ENCODE measurements at places on chromosomes 6 and 20.

DNA sequence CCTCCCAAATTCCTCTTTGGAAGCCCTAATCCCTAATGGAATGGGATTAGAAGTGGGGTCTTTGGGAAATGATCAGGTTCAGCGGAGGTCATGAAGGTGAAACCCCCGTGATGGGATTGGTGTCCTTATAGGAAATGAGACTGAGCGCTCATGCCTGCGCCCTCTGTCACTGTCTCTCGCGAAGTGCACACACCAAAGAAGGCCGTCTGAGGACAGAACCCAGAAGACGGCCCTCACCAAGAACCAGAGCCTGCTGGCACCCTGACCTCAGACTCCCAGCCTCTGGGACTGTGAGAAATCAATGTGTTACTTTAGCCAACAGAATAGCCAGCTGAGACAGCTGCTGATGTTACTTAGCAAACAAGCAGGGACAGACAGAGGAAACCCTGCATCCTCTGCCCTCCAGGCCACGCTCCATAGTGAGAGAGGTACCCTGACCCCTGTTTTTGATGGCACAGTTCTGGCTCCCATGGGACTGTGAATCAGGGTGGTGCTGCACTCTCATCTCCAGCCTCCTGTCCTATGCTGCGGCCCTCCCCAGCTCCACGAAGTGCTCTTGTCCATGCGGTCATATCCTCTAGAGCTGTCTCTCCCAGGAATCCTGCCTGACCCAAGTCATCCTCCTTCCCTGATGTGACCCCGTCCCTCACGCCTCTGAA lies 369.3 kb downstream of the ZFAND3 start:
- no peak for DNase-seq

GRCh38 chr20:6831461-6831860 lies 64.0 kb downstream of the BMP2 start:
- DNase-seq: no peak

DNA sequence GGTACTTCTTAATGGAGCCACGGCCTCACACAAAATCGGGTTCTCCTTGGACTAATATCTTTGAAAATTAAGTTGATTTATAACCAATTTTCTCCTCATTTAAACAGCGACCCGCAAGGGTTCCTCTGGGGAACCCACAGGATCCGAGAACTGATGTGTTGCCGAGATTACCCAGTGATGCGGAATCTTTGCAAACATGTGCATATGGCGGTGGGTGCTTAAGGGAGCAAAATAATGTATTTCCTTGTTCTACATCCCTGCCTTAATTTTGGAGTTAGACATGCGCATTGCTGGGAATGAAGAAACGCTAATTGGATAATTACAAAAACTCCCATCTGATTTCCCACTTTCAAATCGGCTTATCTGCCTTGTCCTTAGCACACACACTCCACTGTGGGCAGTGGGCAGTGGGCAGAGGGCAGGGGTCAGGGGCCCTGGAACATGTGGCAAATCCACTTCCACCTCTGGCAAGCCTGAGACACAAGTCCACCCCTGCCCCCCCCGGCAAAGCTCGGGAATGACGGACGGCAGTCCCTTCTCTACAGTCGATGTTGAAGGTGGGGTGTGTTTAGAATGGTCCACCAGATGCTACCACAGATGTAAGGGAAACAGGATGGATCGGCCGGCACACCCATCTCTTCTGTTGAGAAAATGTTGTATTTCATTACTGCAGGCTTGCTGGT lies 137.4 kb upstream of the CDH4 start:
- no peak for DNase-seq

DNA sequence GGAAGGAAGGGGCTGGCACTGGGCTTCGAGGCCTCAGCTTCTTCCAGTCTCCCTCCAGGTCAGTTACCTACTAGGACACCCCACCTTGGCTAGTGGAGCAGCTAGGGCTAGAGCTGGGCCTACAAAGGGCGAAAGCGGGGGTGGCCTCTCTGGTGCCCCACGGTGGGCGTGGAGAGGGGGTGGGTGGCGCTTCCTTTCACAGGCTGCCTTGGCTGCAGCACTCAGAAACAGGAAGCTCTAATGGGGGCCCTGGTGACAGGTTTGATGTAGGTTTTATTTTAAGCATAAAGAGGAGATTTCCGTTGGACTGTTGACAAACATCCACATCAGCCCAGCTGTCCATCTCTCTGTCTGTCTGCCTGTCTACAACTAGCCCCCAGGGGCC lies 13.4 kb downstream of the FAM110A start:
- no peak for DNase-seq

DNA sequence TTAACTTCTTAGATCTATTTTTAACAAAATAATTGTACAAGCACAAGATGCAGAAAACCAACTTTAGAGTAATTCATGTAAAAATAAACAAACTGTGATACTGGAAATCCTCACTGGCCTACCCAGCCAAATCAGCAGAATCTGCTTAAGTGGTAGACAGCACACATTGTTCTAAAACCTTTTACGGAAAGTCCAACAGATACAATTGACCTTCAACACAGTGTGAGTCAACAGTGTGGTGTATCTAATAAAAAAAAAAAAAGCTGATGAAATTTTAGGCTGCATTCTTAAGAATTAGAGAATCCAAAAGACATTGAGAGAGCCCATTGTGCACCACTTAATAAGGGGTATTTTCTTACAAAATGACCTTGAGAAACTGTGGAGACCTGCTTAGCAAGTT lies 174.5 kb downstream of the COL21A1 start:
- DNase-seq: no peak

- DNase-seq: no peak
These were observed 19.8 kb upstream of the TREM1 start for GRCh38 chr6:41306187-41306854.

DNA sequence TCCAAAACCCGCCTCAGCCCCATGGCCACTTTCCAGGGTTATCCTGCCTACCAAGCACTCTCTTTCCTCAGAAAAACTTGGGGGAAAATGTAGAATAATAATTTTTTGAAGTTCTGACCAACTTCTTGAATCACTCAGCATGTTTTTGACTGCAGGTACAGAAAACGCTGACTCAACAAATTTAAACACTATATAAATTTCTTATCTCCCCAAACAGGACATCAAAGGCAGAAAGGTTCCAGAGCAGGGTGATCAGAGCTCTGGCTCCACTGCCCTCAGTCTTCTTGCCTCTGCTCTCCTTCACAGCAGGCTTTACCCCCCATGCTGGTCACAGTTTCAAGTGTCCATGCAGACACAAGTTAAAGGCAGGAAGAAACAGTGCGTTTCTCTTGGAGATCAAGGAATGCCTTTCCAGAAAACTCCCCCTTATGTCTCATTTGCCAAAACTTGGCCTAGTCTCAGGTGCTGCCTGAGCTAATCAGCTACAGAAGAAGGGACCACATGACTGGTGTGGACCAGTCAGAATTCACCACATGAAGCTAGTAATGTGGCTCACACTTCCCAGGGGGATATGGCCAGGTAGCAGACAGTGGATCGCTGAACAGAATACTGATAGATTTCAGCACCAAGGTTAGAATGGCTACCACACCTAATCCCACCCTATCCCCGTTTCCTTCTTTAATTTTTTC lies 24.4 kb upstream of the SLC17A3 start:
- no peak for DNase-seq

GRCh38 chr6:152110886-152111820 lies 303.7 kb downstream of the ESR1 start:
- DNase-seq: peak; percentile 89

DNA sequence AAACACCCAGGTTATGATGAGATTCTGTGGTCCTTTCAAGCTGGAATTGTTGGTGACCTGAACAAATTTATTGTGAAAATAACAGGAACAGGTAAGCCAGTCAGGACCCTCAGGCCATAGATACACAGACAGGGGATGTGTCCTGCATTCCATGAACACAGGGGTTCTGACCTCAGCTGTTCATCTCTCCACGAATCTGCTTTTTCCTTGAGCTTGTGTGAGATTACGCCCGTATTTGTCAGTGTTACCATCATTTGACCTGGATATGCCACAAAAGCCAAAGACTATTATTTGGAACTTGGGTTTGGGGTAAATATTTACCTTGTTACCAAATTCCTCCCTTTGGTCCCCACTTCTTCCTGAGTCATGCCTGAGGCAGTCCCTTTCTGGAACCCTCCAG lies 288.9 kb downstream of the PREX1 start:
- DNase-seq: no peak

- no peak for DNase-seq
These were observed 20.8 kb upstream of the SLCO4A1 start for GRCh38 chr20:62621251-62622110.

DNA sequence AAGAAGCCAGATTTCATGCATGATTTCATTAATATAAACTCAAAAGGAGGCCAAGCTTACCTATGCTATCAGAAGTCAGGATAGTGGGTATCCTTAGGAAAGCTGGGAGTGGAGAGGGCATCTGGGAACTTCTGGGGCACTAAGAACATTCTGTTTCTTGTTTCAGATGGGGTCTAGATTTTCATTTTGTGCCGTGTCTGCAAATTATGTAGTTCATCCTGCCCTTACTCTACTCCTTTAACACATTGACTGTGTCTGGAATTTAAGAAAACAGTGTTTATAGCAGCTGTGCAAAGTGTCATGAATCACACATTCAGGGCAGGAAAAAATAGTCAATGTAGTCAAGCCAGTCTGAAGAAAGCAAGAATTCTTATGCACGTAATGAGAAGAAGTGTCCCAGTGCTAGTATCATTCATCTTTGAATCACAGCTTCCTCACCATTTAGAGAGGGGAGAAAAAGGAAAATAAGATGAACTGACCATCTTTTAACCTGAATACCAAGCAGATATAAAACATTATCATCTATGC lies 11.6 kb upstream of the SPTLC3 start:
- no peak for DNase-seq

DNA sequence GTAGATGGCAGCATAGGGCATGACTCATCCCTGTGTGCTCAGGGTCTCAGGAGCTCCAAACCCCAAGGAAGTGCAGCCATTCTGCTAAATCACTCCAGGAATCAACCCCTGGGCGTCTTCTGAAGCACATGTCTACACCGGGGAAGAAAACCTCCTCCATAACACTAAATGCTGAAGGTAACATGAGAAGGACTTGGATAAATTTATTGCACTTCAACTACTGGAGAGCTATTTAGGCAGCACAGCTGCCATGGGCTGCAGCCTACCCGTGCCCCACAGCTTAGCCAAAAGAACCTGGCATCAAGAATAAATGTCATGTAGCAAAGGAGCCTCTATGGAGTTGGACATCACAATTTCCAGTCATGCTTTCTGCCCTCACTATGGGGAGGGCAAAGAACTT lies 152.4 kb upstream of the PROKR2 start:
- DNase-seq: peak; percentile 80

DNA sequence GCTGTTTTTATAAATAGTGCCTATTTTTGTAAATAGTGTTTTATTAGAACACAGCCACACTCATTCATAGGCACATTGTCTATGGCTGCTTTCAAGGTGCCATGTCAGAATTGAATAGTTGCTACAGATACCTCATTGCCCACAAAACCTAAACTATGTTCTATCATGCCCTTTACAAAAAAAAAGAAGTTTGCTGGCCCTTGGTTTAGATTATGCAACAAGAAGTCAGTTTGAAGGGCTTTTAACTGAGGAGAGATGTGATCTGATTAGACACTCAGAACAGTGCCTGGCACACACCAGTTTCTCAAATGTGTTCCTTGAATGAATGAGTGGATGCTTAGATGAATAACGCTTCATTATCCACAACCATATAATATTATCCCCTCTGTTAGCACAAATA lies 366.1 kb downstream of the MAFB start:
- no peak for DNase-seq

DNA sequence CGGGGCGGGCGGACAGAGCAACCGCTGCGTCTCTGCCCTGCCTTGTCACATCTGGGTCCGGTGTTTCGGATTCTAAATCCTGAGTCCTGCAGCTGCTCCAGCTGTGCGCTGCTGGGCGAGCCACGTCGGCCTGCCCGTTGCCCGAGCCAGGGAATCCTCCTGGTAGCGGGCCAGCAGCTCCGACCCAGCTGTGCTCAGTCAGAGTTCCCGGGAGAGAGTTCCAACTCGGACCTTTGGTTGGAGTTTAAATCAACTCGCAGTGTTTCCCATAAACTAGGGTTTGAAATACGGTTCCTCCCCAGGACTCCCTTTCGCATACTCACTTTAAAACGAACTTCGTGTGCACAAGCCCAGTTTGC lies 315 bp upstream of the PDE10A start:
- DNase-seq: no peak

GRCh38 chr6:39003072-39003471 lies 45.5 kb upstream of the GLP1R start:
- no peak for DNase-seq

DNA sequence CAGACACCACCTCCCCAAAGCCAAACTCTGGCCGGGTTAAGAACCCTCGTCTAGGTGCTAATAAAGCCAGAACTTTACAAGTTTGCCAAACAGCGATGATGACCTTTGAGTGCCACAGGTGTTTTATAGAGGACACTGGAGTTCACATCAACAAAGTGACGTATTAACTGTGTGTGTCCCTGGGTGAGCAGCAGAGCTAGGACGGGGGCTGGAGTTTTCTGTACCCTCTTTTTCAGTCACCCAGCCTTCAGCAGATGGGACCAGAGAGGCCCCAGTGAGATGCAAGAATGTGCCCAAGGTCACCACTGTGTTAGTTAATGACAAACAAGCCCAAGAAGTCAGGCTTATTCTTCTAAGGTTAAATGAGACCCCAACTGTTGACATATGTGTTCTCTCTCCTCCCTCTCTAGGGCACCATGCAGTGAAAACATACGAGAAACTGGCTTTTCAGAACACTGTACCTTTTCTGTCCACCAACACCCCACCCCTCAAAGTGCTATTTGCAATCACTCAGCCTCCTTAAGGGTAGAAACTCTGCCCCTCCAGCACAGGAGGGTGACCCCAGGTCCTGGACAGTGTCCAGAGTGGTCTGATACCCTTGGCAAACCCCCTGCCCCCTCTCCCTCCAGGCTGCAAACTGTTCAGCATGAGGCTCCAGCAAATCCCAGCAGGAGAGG lies 5.2 kb downstream of the SDC4 start:
- DNase-seq: no peak

GRCh38 chr20:50510706-50511542 lies 741 bp downstream of the PTPN1 start:
- DNase-seq: no peak

DNA sequence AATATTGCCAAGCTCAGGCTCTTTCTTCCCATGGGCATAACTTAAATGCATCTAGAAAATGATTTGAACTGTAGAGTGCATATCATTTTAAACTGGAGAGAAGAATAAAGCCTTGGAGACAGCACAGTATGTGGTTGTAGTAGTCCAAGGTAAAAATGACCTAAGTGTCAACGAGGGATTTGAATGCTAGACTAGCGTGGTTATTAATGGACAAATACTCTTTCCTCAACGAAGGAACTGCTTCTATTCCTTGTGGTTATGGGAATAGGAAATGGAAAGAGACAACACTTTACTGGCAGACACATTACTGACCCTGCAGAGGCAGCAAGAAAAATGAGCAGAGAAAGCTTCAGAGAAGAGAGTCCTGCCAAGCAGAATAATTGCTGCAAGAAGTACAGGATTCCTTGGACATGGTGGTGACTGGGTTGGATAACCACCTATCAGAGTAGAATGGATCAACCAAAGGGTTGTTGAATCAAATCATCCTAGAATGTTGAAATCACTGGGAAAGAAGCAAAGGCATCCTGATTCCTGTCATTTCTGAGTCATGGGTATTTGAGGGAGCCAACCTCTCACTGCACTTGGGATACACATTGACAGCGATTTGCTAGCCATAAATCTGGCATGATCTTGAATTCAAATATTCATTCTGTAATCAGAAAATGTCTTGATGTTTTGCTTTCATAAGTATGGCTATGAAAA lies 258.1 kb upstream of the EPHA7 start:
- DNase-seq: no peak

- DNase-seq: no peak
These were observed 128.6 kb downstream of the F13A1 start for GRCh38 chr6:6191909-6192308.

- no peak for DNase-seq
These were observed 10.2 kb upstream of the EPB41L1 start for GRCh38 chr20:36144336-36144735.

Measured in vagina (tissue), 2 donors.